ENCODE measurements at places on chromosomes 13 and 19.

- no peak for DNase-seq
Observed at GRCh38 chr19:38709671-38710415, 34.4 kb downstream of the CAPN12 start.

DNA sequence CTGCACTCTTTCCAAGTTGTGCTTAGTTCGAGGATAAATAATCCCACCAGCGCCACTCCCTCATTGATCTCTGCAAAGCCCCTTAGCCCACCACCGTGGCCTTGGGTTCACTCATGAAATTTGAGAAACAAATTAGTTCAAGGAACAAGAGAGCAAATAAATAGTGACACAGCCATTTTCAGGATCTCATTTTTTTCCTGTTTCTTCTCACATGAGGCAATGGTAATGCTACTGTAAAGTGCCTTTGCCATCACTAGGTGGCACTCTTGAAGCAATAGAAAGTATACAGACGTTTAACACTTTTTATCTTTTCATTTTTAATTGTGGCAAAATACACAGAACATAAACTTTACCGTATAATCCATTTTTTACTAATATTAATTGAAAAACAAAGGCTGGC, 76.8 kb upstream of the ZNF835 start:
- no peak for DNase-seq

DNA sequence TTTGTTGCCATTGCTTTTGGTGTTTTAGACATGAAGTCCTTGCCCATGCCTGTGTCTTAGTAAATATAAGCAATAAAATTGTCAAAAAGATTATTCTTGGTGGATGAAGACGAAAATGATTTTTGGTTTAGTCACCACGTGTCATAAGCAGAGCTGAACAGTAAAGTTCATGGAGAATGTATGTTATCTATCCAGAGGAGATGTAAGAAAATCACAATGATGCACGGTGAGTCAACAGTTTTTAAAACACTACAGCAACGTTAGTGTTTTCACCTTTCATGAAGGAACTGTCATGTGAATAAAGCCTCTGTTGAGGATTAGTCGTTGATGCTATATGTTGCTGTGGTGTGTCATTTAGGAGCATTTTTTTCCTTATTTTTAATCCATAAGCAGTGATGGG, 137.6 kb downstream of the GPC6 start:
- DNase-seq = no peak

GRCh38 chr19:29084266-29084665, 128.7 kb downstream of the UQCRFS1 start:
- DNase-seq = no peak

- DNase-seq = no peak
Observed at GRCh38 chr19:13652810-13653590, 111.3 kb upstream of the MRI1 start.

- no peak for DNase-seq
Observed at GRCh38 chr19:46076031-46076880, 35.5 kb upstream of the IGFL4 start.

DNA sequence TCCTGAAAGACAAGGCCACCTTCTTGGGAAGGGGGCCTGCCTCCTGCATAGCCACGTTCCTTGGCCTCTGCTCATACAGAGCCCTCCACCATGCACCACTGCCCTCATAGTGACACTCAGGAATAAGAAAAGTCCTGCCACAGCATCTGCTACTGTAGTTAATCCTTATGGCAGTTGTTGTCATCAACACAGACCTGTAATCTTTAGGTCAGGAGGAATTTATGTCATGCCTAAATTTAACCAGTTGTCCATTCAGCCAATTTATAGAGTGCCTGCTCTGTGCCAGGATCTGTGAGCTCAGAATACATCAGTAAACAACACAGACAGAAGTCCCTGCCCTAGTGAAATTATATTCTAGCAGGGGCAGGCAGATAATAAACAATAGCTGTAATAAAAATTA, 44.4 kb downstream of the FAM124A start:
- no peak for DNase-seq

DNA sequence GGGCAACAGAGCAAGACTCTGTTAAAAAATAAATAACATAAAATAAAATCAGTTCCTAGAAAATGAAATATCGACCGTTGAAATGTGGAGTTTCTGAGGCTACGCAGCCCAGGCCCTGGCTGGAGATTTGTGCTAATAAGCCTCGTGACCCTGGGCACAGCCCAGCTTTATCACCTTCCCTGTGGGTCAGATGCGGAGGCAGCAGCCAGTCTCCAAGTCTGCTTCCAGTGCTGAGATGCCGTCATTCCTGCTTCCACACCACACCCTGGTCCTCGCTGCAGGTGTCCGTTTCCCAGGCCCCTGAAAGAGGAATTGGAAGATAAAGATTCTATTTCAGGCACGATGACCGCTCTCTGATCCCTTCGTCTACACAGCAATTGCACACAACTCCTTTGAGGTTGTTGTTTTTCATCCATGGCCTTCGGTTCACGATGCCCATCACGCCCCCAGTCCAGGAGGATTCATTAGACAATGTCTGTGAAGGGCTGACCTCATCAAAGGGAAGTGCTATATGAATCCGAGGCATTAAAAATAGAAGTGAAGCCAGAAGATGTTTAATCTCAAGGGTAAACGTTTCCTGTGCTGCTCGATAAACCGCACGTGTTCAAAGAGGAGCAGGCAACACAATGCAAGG, 48.3 kb upstream of the ATP11A start:
- no peak for DNase-seq
